Activated CD4-positive, alpha-beta T cell treated with anti-CD3 and anti-CD28 coated beads for 4 hours (primary cell): ENCODE measurements at places on chromosomes 2 and 18.

DNA sequence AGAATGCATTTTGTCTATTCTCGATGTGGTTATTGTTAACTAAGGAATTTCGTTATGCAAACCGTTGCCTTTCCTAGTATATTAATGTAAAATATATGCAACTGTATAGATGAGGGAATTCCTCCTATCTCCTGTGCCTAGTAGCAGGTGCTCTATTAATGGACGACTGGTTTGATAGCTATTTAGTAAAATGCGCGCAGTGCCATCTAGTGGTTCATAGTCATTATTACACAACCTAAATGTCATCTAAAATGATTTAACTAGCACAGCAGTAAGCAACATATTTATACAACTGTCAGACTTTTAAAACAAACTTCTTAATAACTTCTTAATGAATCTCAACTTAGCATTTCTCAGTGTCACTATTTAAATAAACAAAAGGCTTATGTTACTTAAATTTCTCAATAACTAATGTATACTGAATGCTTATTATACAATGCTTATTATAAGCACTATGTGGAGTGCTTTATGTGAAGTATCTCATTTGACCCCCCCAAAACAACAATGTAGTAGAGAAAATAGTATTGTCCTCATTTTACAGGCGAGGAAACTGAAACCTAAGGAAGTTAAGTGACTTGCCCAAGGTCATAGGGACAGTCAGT is 77.9 kb downstream of the DTNA start:
- DNase-seq: no peak

DNA sequence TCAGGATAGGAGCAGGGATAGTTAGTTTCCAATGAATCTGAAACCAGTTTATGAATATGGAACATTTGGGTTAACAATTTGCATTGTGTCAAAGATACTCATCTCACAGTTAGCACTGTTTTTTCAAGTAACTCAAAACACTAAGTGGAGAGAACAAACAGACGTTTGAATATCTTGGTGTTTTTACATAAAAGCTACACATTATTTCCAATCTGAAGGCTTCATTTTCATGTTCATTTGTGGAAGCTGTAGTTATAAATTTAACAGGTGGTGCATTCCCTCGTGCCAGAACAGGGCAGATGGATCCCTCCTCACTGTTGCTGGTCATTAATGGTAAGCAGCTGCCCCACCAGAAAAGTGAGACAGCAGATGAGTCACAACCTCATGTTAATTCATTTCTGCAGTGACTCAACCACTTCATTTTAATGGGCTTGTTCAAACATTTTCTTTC is 286.9 kb downstream of the TMX3 start:
- DNase-seq: no peak

DNA sequence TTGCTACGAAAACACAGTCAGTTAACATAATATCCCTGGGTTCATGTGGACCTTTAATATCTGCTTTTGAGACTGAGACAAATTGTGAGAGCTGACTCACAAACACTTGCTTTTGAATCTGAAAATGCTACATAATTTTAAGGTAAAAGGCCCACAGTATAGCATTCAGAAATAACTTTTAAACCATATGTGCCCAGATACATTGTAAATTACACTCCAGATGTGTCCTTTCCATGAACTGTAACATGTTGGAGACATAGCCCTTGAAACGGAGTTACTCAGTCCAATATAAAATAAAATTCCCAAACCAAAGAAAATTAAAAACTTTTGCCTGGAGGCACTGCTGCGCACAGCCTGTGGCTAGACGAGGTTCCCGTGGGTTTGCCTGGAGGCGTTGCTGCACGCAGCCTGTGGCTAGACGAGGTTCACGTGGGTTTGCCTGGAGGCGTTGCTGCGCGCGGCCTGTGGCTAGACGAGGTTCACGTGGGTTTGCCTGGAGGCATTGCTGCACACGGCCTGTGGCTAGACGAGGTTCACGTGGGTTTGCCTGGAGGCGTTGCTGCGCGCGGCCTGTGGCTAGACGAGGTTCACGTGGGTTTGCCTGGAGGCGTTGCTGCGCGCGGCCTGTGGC is 131.9 kb upstream of the ALKAL2 start:
- DNase-seq: no peak

DNA sequence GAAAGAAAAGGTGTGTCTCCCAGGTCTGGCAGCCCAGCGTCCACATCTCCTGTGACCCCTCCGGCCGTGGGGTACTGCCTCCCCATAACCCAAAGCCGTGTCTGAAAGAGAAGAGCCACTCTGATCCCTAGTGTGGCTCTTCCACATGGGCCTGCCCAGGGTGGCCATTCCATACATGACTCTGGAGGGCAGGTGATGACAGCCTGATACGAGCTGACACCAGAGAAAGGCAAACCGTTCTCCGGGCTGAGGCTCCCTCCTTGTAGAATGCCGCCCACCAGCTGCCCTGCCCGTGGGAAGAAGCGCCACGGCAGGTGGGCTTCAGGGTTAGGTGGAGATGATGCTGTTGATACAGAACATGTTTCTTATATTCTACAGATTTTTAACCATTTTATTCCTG is 451.6 kb upstream of the SALL3 start:
- DNase-seq: no peak

DNA sequence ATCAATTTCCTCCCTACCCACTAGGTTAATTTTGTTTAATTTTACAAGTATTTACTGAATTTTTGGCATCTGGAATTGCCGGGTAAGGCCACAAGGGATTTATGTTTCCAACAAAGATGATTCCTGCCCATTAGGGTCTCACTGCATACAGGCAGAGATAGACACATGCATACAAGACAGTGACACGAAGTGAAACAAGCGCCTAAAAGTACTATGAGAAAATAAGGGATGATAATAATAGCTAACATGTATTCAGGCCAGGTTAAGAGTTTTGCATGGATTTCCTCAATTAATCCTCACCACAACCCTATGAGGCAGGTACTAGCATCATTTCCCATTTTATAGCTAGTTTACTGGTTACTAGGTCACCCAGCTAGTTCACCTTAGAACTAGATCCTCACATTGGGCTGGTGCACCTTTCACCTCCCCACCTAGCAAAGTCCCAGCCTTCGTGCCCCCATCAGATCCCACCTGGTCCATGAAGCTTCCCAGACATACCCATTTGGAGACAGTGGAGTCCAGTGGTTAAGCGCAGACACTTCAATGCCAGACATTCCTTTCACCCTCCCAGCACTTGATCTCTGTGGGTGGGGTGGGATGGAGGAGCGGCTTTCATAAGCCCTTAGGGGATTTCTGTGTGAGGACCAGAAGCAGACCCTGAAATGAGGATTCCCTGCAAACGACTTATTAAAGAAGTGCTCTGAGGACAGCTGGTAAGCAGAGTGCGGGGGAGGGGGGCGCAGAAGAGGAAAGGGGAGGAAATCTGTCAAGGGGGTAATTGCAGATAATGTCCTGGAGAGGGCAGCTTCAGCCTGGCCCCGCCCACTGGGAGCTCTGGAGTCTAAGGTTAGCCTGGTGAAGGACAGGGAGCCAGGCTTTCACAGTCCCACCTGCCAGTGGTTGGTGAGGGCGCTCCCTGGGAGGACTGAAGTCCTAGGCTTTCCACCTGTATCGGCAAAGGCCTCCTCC is 5.8 kb upstream of the DGUOK start:
- peak; percentile 35 for DNase-seq
